ENCODE measurements at places on chromosomes 5 and 9. TPM values are rescaled to one million over a fixed set of nuclear protein-coding genes. Genes with fewer than 3 reads are reported as not detected.

DNA sequence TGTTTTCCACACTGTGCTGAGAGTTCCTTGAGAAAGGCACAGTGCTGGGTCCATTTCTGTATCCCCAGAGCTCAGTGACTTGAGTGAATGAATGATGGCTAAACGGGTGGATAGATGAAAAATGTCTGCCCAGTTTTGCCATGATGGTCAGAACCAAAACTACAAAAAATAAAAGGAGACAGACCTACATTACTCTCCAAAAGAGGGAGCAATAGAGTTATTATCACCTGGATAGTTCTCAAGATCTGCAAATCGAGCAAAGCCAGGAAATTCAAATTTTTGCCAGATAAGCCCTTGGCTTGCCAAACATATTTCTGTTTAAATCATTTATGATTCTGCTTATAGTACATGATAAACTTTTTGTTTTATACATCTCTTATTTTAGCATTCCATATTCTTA, 214.2 kb upstream of the ZNF462 start:
- no peak for DNase-seq
- H3K27me3 ChIP-seq: no peaks in the 10 kb centered on the region

Gene CDH6
- total RNA-seq: 10.8 TPM

Gene ADAMTS16
- 4.6 TPM for total RNA-seq

GRCh38 chr5:133260715-133261114, 208.9 kb downstream of the HSPA4 start:
- H3K4me1 ChIP-seq: no peaks in the 10 kb centered on the region
- H3K27ac ChIP-seq: no peak overlapping the region
- no peaks in the 10 kb centered on the region for H3K27me3 ChIP-seq
- H3K4me3 ChIP-seq: no peak overlapping the region
- no peaks in the 10 kb centered on the region for H3K36me3 ChIP-seq

GRCh38 chr5:35117967-35118366, 70.2 kb upstream of the AGXT2 start:
- no peak overlapping the region for H3K27ac ChIP-seq
- no peaks in the 10 kb centered on the region for H3K4me1 ChIP-seq
- no peak overlapping the region for H3K4me3 ChIP-seq
- no peak for DNase-seq

DNA sequence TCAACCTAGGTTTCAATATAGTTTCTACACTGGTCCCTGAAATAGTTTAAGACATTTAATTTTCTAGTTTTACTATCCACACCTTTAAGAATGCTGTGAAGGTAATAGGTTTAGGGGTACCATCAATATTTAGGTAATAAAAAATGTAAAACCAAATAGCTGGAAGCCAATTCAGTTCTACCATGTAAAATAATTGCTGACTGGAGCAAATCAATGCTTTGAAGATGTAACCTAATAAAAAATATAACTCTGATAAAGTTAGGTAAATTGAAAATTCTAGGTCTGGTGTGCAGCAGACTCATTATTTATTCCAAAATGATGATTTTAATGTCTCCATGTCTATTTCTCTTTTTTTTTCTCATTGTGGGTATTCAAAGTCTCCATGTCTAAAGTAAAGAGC, 21.8 kb downstream of the CDH6 start:
- no peaks in the 10 kb centered on the region for H3K27me3 ChIP-seq
- no peak overlapping the region for H3K4me3 ChIP-seq
- no peaks in the 10 kb centered on the region for H3K36me3 ChIP-seq
- no peaks in the 10 kb centered on the region for H3K4me1 ChIP-seq
- DNase-seq: no peak

Gene MYO10
- total RNA-seq: 127 TPM
